ENCODE measurements at places on chromosomes 5 and 9.

GRCh38 chr9:34984049-34984448 lies 5.5 kb upstream of the DNAJB5 start:
- no peak for DNase-seq

GRCh38 chr9:138085568-138085967 lies 208.0 kb downstream of the CACNA1B start:
- no peak for DNase-seq

GRCh38 chr5:177100714-177101121 lies 14.0 kb downstream of the FGFR4 start:
- DNase-seq: no peak

GRCh38 chr5:72572236-72572765 lies 65.1 kb upstream of the ZNF366 start:
- no peak for DNase-seq

DNA sequence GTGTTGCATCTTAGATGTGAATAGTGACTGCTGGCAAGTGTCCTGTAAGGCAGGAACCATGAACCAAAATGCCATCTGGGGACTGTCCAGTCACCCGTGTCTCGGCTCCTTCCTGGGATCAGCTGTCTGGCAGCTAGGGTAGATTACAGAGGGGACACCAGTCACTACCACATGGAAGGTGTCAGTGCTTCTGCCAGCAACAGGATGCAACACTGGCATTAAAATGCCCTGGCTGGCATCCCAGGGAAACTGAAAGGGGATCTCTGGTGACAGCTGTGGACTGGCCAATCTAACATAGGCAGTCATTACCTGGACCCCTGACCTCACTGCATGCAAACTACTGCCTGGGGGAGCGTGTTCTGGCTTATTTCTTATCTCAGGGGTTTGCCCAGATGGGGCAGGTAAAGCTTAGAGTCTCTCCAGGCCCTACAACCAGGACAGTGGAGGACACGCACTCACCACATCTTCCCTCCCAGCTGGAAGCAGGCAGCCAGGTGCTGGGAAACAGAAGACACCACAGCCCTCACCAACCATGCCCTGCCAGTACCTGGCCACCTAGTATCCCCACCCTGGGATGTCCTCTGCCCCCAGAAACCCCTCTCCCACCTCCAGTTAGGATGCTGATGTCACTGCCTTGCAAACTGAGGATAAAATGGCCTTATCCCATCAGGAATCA lies 83.8 kb downstream of the SEMA4D start:
- DNase-seq: no peak

DNA sequence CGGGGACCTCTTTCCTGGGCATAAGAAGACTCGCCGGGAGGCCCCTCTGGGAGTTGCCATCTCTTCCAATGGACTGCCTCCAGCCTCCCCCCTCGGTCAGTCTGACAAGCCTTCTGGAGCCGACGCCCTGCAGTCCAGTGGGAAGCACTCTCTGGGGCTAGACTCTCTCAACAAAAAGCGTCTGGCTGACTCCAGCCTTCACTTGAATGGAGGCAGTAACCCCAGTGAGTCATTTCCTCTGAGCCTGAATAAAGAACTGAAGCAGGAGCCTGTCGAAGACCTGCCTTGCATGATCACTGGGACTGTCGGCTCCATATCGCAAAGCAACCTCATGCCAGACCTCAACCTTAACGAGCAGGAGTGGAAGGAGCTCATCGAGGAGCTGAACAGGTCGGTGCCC lies 28.4 kb upstream of the LTC4S start:
- DNase-seq: no peak

DNA sequence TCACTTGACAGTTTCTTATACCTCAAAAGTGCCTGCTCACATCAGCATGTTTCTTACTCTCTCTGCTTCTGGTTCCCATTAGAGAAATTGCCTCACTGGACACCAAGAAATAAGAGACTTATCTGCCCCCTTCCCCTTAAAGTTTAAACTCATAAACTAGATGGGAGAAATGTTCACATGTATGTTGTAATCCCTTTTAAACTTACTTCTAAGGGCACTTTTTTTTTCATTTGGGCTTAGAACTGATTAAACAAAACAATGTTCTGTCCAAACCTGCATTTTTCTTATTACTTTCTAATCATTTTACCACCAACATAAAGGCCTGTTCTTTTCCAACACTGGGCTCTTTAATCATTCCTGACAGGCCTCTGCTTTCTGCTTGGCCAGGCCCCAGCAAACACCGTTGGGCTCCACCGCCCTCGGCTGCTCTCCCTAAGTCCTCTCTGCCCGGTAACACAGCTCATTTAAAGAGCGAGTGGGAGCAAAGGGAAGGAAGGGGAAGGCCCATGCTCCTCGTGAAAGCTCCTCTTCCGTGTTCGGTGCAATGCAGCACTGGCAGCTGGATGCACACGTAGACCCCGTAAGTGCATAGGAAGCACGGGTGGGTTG lies 53.4 kb downstream of the ROR2 start:
- DNase-seq: no peak

GRCh38 chr5:132999246-132999645 lies 27.1 kb downstream of the ZCCHC10 start:
- no peak for DNase-seq

- no peak for DNase-seq
These were observed 208.2 kb downstream of the SEC61B start for GRCh38 chr9:99430301-99430700.

GRCh38 chr9:95724253-95724991 lies 151.1 kb upstream of the ERCC6L2 start:
- peak; percentile 51 for DNase-seq

DNA sequence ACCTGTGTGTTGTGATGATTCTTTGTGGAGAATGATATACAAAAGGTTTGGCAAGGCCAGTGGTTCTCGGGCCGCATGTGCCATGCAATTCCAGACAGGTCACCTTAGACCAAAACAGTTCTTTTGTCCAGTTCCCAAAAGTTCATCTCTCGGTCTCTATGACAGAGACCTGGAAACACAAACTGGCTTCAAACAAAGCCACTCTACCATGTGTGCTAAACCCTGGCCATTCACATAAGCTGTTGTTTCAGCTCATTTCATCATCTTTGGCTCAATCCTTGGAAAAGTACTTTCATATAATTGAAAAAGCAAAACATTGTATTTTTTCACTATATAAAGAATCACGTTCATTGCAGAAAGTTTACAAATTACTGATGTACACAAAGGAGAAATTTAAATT lies 210.5 kb upstream of the SEMA6A start:
- no peak for DNase-seq

- no peak for DNase-seq
These were observed 45.0 kb upstream of the ACO1 start for GRCh38 chr9:32339424-32339823.

DNA sequence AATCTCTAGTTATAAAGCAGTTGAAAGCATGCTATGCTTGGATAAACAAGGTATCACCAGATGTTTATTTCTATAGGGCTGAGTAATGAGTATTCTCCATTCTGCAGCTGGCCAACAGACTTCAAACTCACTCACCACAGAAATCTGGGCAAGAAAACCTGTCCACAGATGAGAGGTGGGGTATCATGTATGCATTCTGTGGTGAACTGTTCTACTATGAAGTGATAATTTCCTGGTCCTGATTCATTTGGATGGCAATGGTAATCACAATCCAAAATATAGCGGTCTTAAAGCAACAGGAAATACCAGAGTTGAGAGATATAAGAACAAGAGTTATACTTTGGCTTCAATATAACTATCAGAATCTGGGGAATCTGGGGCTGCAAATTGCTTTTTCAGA lies 65.9 kb upstream of the EFNA5 start:
- no peak for DNase-seq

DNA sequence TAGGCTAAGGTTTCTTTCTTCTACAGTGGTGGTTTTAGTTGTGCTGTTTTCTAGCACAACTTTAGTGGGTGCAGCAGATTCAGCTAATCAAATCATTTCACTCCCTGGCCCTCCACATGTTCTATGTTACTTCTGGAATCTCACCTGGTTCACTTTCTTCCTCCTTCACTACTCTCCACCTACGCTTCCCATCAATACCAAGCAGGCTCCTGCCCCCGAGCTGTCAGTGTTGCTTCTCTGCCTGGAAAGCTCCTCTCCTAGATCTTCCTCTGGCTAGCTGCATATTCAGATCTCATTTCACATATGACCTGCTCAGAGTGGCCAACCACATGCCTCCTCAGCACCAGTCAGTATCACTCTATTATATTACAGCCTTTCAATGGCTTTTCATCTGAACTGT lies 19.6 kb upstream of the GABRB2 start:
- DNase-seq: no peak

DNA sequence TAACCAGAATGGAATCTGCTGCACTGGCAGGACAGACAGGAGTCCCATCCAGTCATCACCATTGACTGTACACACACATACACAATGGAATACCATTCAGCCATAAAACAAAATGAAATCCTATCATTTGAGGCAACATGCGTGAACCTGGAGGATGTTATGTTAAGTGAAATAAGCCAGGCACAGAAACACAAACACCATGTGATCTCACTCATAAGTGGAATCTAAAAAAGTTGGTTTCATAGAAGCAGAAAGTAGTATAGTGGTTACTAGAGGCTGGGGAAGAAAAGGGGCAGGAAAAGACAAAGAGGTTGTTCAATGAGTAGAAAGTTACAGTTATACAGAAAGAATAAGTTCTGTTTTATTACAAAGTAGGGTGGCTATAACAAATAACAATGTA lies 884.0 kb upstream of the ACO1 start:
- no peak for DNase-seq

GRCh38 chr5:57492632-57493031 lies 10.0 kb upstream of the ACTBL2 start:
- no peak for DNase-seq

GRCh38 chr5:168987543-168988300 lies 313.2 kb downstream of the SLIT3 start:
- DNase-seq: peak; percentile 48

DNA sequence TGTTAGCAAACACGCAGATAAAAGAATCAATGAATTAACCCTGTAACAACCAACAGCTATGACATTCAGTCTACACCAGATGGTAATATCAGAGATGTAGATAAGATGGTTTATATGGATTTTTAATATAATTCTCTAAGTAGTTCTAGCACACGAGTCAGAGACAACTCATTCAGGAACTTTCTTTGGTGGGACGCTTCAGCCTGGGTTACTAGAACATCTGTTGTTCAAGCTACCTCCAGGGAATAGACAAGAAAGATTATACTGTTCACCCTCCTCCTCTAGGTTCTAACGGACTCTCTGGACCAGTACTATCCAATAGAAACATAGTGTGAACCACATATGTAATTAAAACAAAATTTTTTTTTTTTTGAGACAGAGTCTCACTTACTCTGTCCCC lies 73.8 kb downstream of the RAPGEF1 start:
- DNase-seq: no peak

DNA sequence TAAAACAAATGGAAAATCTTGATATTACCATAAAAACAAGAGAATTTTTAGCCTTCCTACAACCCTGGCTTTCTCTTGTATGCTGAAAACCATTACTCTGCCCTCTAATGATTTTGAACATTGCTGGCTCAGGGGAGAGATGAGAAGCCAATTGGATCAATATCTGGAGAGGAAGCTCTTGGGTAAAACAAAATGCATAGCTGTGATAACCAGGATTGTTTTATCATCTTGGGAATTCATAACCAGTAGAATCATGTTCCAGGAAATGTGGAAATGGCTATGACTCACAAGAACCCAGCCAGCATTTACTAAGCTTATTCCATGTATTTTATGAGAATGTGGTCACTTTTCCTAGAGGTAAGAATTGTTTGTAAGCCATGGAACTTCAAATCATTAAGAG lies 51.1 kb upstream of the CTNND2 start:
- no peak for DNase-seq

Data from activated T-cell treated with anti-CD3 and anti-CD28 coated beads for 24 hours (primary cell).